Type B pancreatic cell (in vitro differentiated cells): ENCODE measurements at places on chromosomes 6 and 20. TPM values are rescaled to one million over a fixed set of nuclear protein-coding genes. Genes with fewer than 3 reads are reported as not detected.

- peak; percentile 36 for DNase-seq
- H3K27me3 ChIP-seq: no peaks in the 10 kb centered on the region
- H3K4me1 ChIP-seq: peaks cover 52% of the 10 kb centered on the region
- peak overlapping the region; percentile 49 for H3K27ac ChIP-seq
- H3K4me3 ChIP-seq: peak overlapping the region; percentile 25
Measured at GRCh38 chr20:59016795-59017492, 2.3 kb upstream of the TUBB1 start.

DNA sequence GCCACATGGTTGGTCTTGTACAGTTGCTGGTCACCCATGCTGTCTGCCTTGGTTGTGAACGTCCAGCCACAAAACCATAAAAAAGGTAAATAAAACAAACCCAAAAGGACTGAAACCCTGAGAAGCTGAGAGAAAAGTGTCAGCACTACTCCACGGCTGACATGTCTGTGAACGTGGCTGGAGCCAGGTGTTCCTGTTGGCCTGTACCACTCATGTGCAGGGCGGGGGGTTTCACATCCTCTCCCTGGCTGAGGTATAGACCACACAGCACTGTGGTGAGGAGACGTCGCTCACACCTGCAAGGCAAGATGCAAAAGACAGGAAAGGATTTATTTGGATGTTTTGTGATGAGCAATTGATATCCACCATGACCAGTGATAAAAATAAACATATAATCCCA is 51.9 kb upstream of the MRPS10 start:
- H3K27me3 ChIP-seq: no peaks in the 10 kb centered on the region
- no peak overlapping the region for H3K4me3 ChIP-seq
- no peak overlapping the region for H3K27ac ChIP-seq
- peaks cover 7% of the 10 kb centered on the region for H3K36me3 ChIP-seq
- peaks cover 6% of the 10 kb centered on the region for H3K4me1 ChIP-seq

DNA sequence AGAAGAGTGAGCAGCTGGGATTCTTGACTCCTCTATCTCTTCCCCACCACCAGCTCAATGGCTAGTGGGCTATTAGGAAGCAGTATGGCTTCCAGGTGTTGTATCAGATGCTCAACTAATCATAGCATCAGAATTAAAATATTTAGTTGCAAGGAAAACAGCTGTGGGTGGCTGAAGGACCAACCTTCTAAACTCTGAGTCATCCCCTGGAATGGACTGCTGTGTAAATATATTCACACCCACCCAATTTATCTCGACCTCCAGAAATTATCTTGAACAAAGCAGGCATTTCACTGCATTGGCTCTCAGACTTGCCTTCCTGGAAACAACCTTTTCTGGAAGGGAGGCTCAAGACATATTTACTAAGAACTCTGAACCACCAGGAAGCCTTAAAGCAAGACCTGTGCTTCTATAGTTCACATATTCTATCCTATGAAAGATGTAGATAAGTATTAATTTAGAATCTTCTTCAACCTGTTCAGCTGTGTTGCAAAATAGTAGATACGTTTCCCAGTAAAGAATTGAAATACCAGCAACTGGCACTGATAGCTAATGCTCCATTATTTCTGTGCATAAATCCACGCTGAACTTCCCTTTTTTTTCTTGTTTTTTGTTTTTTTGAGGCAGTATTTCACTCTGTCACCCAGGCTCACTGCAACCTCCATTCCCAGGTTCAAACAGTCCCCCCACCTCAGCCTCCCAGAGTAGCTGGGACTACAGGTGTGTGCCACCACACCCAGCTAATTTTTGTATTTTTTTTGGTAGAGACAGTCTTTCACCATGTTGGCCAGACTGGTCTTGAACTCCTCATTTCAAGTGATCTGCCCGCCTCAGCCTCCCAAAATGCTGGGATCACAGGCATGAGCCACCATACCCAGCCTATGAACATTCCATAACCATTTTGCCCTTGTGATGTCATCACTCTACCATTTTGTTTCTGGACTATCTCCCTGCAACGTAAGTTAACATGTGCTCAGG is 56.9 kb upstream of the CD2AP start:
- no peaks in the 10 kb centered on the region for H3K27me3 ChIP-seq
- no peak for DNase-seq
- H3K4me3 ChIP-seq: no peak overlapping the region
- no peaks in the 10 kb centered on the region for H3K36me3 ChIP-seq
- H3K4me1 ChIP-seq: no peaks in the 10 kb centered on the region

- H3K27me3 ChIP-seq: peaks cover 76% of the 10 kb centered on the region
- no peak for DNase-seq
- H3K27ac ChIP-seq: no peak overlapping the region
- no peaks in the 10 kb centered on the region for H3K4me1 ChIP-seq
Measured at GRCh38 chr6:29709188-29709587, 14.0 kb upstream of the HLA-F start.

The IL20RA gene
- total RNA-seq: 0.90 and 1.7 TPM in 2 replicates

- peak overlapping the region; percentile 96 for H3K27ac ChIP-seq
- peaks cover 24% of the 10 kb centered on the region for H3K36me3 ChIP-seq
- H3K27me3 ChIP-seq: no peaks in the 10 kb centered on the region
- peak overlapping the region; percentile 92 for H3K4me3 ChIP-seq
- no peak for DNase-seq
Measured at GRCh38 chr6:37171201-37171969, 1.4 kb downstream of the PIM1 start.

GRCh38 chr6:151690768-151691562 is 116.5 kb upstream of the ESR1 start:
- no peak for DNase-seq
- H3K36me3 ChIP-seq: no peaks in the 10 kb centered on the region
- H3K4me1 ChIP-seq: no peaks in the 10 kb centered on the region
- H3K4me3 ChIP-seq: no peak overlapping the region
- no peak overlapping the region for H3K27ac ChIP-seq

DNA sequence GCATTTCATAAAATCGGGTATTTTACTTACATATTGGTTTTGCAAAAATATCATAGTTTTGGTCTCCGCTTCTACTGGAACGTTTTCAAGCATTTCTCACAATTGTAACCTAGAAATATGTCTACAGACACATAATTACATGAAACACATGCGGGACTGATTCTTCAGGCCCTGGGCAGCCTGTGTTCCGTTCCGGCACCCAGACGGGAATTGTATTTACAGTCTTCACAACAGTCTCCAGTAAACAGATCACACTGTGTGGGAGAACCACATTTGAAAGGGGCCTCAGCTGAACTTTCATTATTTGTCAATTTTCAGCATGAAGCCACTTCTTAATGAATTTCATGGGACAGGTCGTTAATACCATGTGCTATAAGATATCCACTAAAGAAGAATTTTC is 196.9 kb downstream of the DST start:
- H3K27me3 ChIP-seq: no peaks in the 10 kb centered on the region
- DNase-seq: no peak
- no peaks in the 10 kb centered on the region for H3K4me1 ChIP-seq
- H3K4me3 ChIP-seq: no peak overlapping the region
- no peak overlapping the region for H3K27ac ChIP-seq

- no peaks in the 10 kb centered on the region for H3K27me3 ChIP-seq
- peak; percentile 74 for DNase-seq
- H3K4me1 ChIP-seq: peaks cover 17% of the 10 kb centered on the region
- peak overlapping the region; percentile 69 for H3K27ac ChIP-seq
- peak overlapping the region; percentile 82 for H3K4me3 ChIP-seq
- H3K36me3 ChIP-seq: no peaks in the 10 kb centered on the region
Measured at GRCh38 chr20:57388953-57389694, 2.1 kb upstream of the RBM38 start.

DNA sequence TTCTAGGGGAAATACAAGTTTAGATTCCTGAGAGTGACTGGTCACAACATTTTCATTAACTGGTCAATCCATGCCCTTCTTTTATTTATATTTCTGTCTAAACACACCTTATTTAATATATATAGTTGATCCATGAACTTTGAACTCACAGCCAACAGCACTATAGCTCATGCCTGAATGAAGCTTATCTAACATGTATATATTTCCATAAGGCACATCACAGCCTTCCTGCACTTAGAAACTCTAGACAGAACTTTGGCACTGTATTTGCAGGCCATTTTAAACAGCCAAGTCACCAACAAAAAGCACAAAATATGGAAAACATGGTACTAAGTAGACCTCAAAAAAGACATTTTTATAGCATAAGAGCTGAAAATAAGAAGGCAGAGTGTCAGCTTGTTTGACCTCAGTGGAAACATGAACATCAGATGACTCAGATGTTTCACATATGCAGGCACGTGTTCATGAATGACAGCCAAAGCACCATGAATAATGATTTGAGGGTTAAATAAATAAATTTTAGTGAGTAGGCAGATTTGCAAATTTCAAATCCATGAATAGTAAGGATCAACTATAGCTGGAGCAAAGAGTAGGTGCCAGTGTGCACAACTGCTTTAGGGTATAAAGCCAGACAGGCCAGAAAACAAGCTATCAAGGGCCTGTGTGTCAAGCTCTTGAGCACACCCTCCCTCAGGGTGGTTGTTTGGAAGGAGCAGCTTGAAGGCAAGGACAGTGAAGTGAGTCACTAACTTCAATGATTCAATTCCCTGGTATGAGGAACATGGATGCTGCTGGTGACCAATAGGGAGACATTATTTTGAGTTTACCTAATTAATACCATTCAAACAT is 88.9 kb upstream of the NT5E start:
- H3K4me1 ChIP-seq: peaks cover 7% of the 10 kb centered on the region
- H3K36me3 ChIP-seq: no peaks in the 10 kb centered on the region
- H3K27ac ChIP-seq: peak overlapping the region; percentile 93
- no peaks in the 10 kb centered on the region for H3K27me3 ChIP-seq

GRCh38 chr6:83071023-83071422 is 3.6 kb downstream of the DOP1A start:
- no peak overlapping the region for H3K4me3 ChIP-seq
- H3K27ac ChIP-seq: peak overlapping the region; percentile 3
- no peak for DNase-seq
- peaks cover 14% of the 10 kb centered on the region for H3K4me1 ChIP-seq
- peaks cover 12% of the 10 kb centered on the region for H3K36me3 ChIP-seq

- H3K4me1 ChIP-seq: peaks cover 5% of the 10 kb centered on the region
- no peak overlapping the region for H3K4me3 ChIP-seq
- no peak overlapping the region for H3K27ac ChIP-seq
- DNase-seq: no peak
- no peaks in the 10 kb centered on the region for H3K27me3 ChIP-seq
Measured at GRCh38 chr6:122829456-122829855, 40.4 kb downstream of the SMPDL3A start.

The PCSK2 gene
- total RNA-seq: 46.4 and 61.2 TPM in 2 replicates

GRCh38 chr6:66057034-66057433 is 350.0 kb upstream of the EYS start:
- H3K36me3 ChIP-seq: no peaks in the 10 kb centered on the region
- DNase-seq: no peak
- no peaks in the 10 kb centered on the region for H3K4me1 ChIP-seq

The HCK gene
- total RNA-seq: not detected in 2 replicates

GRCh38 chr20:43507150-43508080 is at the start of gene L3MBTL1:
TSS of gene L3MBTL1 (plus strand) at chr20:43507697. CDS start at chr20:43513504, 5,807 bp downstream.
- H3K4me3 ChIP-seq: peak within 1 kb of the TSS; percentile 85
- no peak within 1 kb of the TSS for H3K27ac ChIP-seq
- peak; percentile 77 for DNase-seq
- peaks cover 51% of the 10 kb centered on the region for H3K27me3 ChIP-seq
- no peaks in the 10 kb centered on the region for H3K36me3 ChIP-seq

The MYT1 gene
- total RNA-seq: 2.9 and 4.9 TPM in 2 replicates

The APOM gene
- total RNA-seq: 11.2 and 20.9 TPM in 2 replicates

- no peaks in the 10 kb centered on the region for H3K36me3 ChIP-seq
- peaks cover 3% of the 10 kb centered on the region for H3K4me1 ChIP-seq
- peak overlapping the region; percentile 61 for H3K4me3 ChIP-seq
- no peak overlapping the region for H3K27ac ChIP-seq
Measured at GRCh38 chr20:3749689-3750531, 17.4 kb downstream of the HSPA12B start.

DNA sequence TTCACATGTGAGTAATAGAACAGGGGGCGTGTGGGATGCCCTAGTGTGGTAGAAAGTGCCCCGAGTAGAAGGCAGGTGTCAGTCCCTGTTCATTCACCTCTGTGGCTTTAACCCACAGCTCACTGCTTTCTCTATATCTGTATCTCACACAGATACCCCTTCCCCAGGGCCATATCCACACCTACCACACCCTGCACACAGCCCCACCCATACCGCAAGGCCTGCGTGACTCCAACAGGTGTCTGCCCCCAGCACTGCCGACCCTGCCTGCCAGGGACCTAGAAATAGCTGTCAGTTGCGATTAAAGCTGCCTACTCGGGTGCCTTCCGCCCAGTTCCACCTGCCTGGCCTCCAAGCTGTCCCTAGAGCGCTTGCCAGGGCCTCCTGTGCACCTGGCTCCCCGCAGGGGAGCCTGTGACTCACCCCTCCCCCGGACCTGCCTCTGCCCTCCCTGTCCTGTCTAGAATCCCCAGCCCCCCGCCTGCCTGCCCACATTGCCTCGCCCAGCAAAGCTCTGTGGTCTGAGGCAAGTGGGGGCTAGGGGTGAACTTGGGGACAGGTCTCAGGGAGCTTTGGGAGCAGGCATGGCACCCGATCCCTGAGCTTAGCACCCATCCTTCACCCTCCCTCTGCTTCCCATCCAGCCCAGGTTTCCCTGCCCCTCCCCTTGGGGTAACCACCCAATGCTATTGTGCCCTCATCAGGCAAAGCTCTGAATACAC is 38.3 kb upstream of the ID1 start:
- H3K4me3 ChIP-seq: peak overlapping the region; percentile 60
- no peak for DNase-seq
- no peaks in the 10 kb centered on the region for H3K27me3 ChIP-seq

The PRKN gene
- total RNA-seq: 1.3 and 6.2 TPM in 2 replicates

GRCh38 chr6:16700202-16700915 is 60.9 kb downstream of the ATXN1 start:
- no peak for DNase-seq
- H3K27me3 ChIP-seq: no peaks in the 10 kb centered on the region
- peak overlapping the region; percentile 24 for H3K4me3 ChIP-seq
- no peak overlapping the region for H3K27ac ChIP-seq
- H3K36me3 ChIP-seq: no peaks in the 10 kb centered on the region
- H3K4me1 ChIP-seq: peaks cover 52% of the 10 kb centered on the region

- peak overlapping the region; percentile 96 for H3K27ac ChIP-seq
- H3K4me3 ChIP-seq: peak overlapping the region; percentile 91
- peaks cover 22% of the 10 kb centered on the region for H3K4me1 ChIP-seq
- H3K36me3 ChIP-seq: no peaks in the 10 kb centered on the region
- DNase-seq: peak; percentile 81
Measured at GRCh38 chr6:26521600-26522391, 16.4 kb upstream of the HMGN4 start.

The SCUBE3 gene
- 14.7 and 14.9 TPM in 2 replicates for total RNA-seq

DNA sequence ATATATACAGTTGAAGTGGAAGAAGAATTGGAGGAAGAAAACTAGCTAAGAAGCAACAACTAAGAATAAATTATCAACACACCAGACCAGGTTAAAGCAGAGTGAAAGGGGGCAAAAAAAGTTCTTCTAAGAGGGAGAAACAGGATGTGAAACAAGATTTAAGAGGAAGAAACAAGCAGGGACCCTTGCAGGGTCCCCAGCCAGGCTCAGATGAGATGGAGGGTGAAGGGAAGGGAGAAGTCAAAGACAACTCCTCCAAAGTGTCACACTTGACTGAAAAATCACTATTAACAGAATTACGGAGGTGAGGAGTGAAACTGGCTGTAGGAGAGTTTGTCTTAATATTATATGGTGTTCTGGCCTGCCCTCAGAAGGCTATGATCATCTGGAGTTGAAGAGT is 65.4 kb downstream of the MTFR2 start:
- no peak overlapping the region for H3K27ac ChIP-seq
- H3K4me1 ChIP-seq: peaks cover 12% of the 10 kb centered on the region
- H3K27me3 ChIP-seq: no peaks in the 10 kb centered on the region
- no peak for DNase-seq
- peaks cover 20% of the 10 kb centered on the region for H3K36me3 ChIP-seq

GRCh38 chr6:134415656-134416055 is 97.7 kb upstream of the SGK1 start:
- peaks cover 4% of the 10 kb centered on the region for H3K36me3 ChIP-seq
- DNase-seq: no peak
- no peak overlapping the region for H3K4me3 ChIP-seq
- H3K4me1 ChIP-seq: peaks cover 11% of the 10 kb centered on the region
- H3K27me3 ChIP-seq: peaks cover 19% of the 10 kb centered on the region
- no peak overlapping the region for H3K27ac ChIP-seq

The CCN2 gene
- 33.8 and 75.5 TPM in 2 replicates for total RNA-seq
